ENCODE measurements at places on chromosomes 4 and X.
A peak's percentile ranks its signal among the peaks of the same experiment; 100 is the strongest.

GRCh38 chrX:140503238-140503601 is 1.6 kb downstream of the SOX3 start:
- no peak for DNase-seq

DNA sequence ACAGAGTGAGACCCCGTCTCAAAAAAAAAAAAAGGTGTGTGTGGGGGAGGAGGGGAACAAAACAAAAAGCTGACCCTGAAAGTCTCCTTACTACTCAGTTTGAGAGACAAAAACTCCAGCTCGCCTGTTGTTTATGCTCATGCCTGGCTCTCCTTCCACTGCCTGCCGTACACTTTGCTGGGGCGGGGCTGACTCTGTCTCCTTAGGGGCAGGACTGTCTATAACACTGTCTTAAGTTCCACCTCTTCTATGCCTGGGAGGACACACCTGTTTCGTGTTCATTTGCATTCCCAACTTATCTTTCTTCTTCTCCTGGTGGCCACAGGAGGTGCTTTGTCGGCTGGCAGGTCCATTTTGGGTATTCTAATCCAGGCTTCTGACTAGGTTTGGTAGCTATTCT is 81.4 kb downstream of the MTNR1A start:
- DNase-seq: no peak

DNA sequence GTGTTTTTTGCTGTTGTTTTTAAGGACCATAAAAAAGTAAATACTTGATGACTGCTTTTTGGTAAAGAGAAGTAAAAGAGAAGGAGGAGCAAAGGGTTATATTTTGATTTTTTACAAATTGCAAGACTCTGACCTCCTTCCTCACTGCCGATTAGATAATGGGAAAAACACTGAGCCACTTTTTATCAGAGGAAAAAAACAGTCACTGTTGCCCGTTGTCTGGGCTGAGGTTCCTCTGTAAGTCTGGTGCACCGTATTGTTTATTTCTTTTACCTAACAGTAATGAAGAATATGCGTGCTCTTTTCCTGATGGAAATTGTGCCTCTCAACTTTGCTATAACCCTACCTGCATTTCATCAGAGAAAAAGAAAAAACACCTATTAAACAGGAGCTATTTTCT is 178.7 kb upstream of the EMCN start:
- no peak for DNase-seq

DNA sequence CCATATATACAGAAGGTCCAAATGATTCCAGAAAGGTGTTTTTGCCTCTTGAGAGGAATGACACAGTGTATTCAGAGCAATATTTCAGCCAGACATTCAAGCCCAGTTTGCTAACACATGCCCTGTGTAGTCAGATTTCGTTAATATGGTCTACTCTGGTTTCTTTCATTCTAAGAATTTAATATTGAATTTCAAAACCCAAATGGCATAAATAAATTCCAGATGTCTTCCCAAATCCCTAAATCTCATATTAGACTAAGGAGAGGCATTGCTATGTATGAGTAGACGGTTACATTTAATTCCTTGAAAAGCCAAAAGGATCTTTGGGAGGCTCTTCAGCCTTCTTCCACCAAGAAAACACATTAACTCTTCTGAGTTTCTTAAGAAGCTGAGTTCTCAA is 66.3 kb upstream of the C1QTNF7 start:
- DNase-seq: peak; percentile 23

GRCh38 chr4:178090640-178091411 is 648.6 kb upstream of the AGA start:
- DNase-seq: no peak

- no peak for DNase-seq
These were observed 1308.6 kb downstream of the ARAP2 start for GRCh38 chr4:34935739-34936138.

DNA sequence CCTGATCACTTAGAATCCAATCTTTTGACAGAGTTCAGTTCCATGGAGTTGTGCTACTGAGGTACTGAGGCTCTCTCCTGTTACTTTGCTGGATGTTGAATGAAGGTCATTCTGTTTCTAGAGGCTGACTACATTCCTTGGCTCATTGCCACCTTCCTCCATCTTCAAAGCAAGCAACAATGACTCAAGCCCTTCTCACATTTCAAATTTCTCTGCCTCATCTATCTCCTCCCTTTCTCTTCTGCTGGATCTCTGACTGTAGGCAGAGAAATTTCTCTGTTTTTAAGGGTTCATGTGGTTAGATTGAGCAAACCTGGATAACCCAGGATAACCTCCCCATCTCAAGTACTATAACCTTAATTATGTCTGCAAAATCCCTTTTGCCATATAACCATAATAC is 775.4 kb downstream of the STPG2 start:
- DNase-seq: peak; percentile 41

DNA sequence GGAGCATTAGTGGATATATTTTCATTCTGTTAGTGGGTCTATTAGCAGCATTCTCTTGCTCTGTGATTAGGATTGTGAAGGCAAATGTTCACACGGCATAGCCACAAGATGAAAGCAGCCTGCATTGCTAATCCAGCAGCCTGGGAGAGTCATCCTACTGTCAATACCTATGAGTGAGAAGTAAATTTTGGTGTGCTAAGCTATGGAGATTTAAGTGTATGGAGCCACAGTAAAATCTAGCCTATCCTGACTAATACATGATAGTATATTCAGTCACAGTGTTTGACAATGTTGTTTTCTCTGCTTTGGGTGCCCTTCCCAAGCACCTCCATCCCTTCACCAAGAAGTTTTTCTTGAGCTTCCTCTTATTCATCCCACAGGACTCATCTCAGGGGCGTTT is 47.2 kb upstream of the TMPRSS11F start:
- no peak for DNase-seq

- DNase-seq: no peak
These were observed 49.4 kb upstream of the CHRNA9 start for GRCh38 chr4:40285692-40286091.

DNA sequence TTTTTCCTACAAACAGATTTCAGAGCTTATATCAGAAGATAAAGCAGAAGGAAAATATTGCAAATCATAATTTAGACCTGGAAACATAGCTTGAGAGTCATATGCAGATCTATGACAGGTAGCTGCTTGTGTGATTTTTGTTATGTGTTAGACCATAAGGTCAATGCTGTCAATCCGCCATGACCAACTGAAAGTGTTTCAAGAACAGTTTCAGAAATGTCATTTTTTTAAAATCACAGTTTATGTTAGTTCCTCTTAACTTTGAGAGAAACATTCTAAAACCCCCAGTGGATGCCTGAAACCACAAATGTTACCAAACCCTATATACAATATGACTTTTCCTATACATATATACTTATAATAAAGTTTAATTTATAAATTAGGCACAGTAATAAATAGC is 391.3 kb upstream of the FAM241A start:
- DNase-seq: no peak

DNA sequence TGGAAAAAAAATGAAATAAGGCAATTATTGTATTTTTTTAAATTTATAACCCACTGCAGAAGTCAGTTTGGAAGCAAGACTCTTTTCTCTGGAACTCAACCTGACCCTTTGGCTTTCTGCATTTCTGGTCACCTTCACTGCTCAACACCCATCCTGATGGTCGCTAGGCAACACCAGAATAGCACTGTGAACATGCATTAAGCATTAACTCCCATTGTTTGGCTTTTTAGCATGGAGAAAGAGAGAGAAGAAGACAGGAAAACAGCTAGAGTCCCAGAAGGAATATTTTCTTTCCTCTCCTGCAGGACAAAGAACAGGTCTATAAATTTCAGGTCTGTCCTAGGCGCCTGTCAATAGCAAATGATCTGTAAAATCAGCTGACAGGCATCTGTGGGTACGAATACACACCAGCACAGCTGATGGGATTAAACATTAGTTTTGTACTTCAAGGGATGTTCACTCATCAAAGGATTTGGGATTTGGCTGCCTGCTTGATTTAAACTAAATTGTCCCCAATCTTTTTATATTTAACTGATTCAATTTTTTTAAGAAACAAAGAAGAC is 137.2 kb upstream of the ETNPPL start:
- DNase-seq: peak; percentile 33

DNA sequence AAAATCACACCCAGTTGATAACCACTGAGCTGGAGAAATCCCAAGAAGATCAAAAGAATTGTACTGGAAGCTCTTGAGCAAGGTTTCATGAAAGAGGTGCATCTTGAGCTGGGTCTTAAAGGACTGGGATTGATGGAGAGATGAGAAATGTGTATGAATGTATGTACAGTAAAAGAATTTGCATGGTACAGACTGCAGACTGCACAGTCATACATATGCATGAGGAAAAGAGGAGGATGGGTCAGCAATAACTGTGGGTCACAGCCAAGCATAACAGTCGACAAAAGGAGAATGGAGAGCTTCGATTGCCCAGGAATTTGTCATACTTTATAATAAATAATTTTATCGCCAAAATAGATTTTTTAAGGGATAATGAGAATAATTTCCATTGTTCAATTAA is 4.8 kb upstream of the RELL1 start:
- DNase-seq: no peak

GRCh38 chr4:99724067-99724466 is 66.4 kb upstream of the C4orf54 start:
- no peak for DNase-seq

- DNase-seq: no peak
These were observed 21.2 kb downstream of the NKX3-2 start for GRCh38 chr4:13523105-13523477.

DNA sequence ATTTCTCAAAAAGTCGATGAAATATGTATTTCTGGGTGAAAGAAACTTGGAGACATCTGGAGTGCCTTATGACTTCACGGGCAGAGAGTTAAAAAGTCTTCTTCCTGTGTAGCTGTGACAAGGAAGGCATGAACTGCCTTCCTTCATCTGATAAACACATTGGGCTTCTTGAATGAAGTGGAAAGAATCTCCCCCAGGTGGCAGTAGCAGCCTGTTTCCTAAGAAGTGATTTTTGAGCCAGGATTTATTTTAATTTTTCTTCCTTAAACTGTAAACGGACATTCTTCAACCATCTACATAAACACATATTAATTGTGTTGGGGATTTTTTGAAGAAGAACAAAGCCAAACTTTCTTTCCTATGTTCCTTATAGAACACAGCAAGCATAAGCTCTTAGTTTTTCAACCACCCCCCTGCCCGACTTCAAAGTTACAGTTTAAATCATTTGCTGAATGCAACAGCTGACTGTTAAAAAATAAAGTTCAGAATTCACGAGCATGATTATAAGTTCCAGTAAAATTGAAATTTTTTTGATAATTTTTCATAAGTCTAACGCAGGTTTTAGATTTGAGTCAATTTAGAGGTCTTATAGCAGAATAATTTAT is 980 bp upstream of the GIMD1 start:
- DNase-seq: peak; percentile 77

GRCh38 chr4:177573507-177573906 is 131.3 kb upstream of the AGA start:
- DNase-seq: no peak

DNA sequence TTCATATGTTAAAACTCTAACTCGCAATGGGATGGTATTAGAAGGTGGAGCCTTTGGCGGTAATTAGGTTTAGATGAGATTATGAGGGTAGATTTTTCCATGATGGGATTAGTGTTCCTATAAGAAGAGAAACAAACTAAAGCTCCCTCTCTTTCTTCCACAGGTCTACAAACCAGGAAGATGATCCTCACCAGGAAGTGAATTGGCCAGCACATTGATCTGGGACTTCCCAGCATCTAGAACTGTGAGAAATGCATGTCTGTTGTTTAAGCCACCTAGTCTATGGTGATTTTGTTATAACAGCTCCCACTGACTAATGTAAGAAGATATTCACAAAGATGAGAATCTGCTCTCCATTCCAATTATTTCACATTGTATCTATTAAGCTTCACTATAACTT is 2266.9 kb downstream of the PCDH7 start:
- no peak for DNase-seq

- DNase-seq: peak; percentile 74
These were observed 24.7 kb upstream of the IL13RA1 start for GRCh38 chrX:118702741-118703140.

GRCh38 chr4:106851726-106852125 is 184.4 kb downstream of the DKK2 start:
- DNase-seq: peak; percentile 38

GRCh38 chr4:89752932-89753598 is 83.9 kb downstream of the SNCA start:
- DNase-seq: peak; percentile 39

DNA sequence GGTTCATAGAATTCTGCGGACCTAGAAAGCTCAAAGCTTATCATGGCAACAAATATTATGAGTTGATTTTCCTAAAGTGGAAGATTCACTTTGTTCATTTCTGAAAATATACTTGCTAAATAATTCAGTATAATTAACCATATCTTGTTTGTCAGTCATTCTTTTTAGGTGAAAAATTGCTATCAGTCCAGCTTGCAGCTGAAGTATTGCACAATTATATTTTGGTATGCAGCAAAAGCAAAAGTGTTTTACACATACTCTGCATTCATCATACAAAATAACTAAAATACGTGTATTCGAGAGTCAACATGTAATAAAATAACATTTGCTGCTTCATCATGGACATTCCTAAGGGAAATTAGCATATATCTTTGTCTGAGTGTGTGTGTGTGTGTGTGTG is 24.8 kb downstream of the DKK2 start:
- no peak for DNase-seq

- DNase-seq: peak; percentile 24
These were observed 64.3 kb upstream of the WDR17 start for GRCh38 chr4:176001151-176002006.

DNA sequence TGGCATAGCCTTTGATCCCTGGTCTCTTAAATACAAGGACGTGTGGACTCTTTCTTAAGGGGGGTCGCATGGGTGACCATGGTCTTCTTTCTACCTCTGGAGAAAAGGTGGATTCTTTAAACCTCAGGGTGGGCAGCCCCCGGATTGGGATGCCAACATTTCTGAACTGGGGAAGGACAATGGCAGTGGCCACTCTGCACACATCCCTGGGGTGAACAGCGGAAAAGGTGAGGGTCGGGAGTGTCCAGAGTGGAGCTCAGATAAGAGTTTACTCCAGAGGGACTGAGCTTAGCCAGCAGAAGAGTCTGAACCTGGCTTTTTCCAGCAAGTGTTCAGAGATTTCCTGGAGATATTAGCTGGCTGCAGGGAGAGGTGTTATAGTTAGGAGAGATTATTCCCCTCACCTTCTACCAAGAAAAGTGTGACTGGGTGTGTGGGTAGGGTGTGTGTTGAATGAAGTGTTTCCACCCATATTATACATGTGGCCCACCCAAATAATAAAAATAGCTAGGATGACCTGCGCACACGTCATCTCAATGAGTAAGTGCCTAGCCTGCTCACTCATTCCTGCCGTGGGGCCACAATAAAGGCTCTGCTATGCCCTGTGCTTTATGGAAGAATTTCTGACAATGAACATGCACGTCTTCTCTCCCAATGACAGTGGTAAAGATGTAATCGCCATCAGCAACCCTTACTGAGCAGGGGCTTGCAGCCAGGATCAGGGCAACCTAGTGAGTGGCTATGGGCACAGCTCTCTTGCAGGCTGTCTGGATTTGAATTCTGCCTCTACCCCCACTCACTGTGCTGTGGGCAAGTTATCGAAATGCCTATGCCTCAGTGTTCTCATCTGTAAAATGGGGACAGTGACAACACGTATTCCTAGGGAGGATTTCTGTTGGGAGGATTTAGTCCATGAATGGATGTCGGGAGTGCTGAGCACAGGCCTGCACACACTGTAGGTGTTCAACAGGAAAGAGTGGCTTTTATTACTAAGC is 76.6 kb downstream of the SLC2A9 start:
- no peak for DNase-seq
